Lower lobe of right lung (tissue), 2 donors: ENCODE measurements at places on chromosomes 5 and 9. TPM values are rescaled to one million over a fixed set of nuclear protein-coding genes. Genes with fewer than 3 reads are reported as not detected.

DNA sequence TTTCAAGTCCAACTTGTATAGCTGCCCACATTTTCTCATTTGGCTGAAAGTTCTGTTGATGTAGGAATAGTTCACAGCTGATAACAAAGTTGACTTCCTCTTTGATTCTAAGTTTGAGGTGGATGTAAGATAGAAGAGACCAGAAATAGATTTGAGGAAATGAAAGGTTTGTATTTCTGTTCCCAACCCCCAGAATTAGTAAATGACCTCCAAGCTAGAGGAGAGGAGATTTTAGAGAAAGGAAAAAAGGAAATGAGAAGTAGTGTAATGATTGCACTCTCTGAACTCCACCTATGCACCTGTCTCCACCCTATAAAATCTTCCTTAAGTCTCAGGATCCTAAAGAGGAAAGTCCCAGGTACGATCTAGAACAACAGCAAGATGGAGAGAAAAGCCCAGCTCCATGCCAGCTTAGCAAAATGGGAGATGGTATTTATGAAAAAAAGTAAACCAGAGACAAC, 130.4 kb upstream of the POC5 start:
- DNase-seq = no peak

DNA sequence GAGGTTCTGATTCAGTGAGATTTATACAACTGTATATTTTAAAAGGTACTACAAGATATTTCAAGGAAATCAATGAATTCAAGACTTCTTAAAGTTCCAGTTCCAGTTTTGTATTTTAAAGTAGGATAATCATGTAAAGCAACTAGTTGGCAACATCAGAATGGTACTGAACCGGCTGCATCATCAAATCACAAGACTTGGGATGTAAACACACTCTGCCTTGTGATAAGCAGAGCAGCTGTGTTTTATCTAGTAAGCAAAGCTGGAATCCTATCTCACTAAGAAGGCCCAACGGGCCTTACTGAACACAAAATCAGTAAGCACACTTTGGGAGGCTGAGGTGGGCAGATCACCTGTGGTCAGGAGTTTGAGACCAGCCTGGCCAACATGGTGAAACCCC, 327.2 kb upstream of the NREP start:
- DNase-seq = no peak

DNA sequence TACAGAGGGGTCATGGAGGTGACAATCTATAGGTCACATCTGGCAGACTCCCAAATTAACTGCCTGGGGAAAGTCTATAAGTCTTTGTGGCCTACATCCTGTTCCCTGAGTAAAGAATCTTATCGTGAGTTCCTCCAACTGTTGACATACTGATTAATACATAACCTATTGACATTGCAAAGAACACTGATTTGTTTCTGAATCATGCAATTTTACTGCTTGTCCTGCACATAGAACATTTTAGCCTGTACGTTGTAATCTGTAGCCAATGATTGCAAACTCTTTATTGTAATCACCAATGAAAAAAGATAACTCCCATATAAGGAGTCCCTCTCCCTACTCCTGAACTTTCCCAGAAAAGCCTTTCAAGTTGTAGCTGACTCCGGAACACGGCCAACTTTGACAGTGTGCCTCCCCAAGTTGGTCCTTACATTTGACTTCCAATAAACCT, 18.8 kb upstream of the OR2K2 start:
- DNase-seq = no peak

DNA sequence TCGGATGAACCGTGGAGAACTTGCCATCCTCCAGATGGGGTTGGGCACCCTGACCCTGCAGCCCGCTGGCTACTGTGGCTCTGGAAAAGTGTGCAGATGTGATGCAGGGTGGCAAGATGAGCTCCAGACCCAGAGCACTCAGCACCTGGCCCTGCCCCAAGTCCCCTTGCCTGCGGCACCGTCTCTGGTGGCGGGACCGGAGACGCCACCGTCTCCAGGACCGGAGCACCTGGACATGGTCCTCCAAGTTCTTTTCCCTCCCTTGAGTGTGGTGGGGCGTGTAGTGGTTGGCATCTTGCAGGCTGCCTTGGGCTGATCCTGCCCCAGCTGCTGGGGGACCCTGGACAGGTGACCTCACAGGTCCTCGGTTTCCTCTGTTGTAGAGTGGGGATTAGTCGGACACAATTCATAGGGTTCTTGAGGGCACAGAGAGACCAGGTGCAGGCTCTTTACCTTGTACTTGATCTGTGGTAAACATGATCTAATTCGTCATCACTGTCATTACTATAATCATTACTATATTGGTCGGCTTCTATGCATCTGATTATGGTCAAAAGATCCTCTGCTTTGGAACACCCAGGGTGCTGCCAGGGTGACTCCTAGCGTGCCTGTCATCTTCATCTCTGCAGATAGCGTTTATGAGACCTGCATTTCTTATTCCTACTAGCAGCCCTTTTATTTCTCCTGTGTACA, 83.5 kb downstream of the COL5A1 start:
- no peak for DNase-seq

DNA sequence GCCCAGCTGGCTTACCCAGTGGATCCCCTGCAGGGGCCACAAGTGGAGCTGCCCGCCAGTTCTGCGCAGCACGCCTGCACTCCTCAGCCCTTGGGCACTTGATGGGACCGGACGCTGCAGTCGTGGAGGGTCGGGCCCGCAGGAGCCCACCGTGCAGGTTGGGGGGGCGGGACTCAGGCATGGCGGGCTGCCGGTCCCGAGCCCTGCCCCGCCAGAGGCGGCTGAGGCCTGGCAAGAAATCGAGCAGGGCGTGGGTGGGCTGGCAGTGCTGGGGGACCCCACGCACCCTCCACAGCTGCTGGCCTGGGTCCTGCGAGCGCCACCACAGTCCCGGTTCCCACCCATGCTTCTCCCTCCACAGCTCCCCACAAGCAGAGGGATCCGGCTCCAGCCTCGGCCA, 19.2 kb upstream of the BTNL3 start:
- DNase-seq = no peak

GRCh38 chr5:24444414-24444813, 200.4 kb downstream of the CDH10 start:
- DNase-seq = no peak

DNA sequence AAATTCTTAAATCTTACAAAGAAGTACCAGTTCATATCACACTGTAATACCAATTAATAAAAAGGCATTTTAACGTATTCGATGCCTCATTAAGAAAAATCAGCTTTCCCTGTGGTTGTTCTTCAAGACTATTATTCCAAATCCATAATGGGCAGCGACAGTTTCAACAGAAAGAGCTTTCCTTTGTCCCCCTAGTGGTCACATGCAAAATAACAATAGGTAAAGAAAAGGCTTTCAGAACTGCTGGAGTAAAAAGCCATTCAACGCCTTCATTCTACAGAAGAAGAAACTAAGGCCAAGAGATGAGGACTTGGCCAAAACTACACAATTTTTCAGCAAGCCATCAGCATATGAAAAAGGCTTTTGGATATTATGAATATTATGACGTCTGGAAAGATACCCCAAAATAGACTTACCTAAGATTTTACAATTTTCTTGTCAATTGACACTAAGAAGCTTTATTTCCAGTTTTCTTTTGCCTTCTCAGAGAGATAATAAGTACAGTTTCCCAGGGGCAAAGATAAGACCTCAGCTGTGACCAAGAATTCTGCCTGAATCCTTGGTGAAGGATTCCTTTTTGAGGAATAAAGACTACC, 6.7 kb upstream of the CDH6 start:
- no peak for DNase-seq

GRCh38 chr9:8876303-8876702, 1076.7 kb upstream of the DMAC1 start:
- no peak for DNase-seq

- DNase-seq = no peak
Observed at GRCh38 chr9:132487351-132487791, 77.4 kb downstream of the CFAP77 start.

- DNase-seq = no peak
Observed at GRCh38 chr5:35416217-35416988, 186.1 kb upstream of the PRLR start.

GRCh38 chr5:74865804-74866595, at the start of gene FAM169A:
TSS of gene FAM169A (minus strand) at chr5:74866387. CDS start at chr5:74841676, 24,711 bp downstream.
- DNase-seq = peak; percentile 50

DNA sequence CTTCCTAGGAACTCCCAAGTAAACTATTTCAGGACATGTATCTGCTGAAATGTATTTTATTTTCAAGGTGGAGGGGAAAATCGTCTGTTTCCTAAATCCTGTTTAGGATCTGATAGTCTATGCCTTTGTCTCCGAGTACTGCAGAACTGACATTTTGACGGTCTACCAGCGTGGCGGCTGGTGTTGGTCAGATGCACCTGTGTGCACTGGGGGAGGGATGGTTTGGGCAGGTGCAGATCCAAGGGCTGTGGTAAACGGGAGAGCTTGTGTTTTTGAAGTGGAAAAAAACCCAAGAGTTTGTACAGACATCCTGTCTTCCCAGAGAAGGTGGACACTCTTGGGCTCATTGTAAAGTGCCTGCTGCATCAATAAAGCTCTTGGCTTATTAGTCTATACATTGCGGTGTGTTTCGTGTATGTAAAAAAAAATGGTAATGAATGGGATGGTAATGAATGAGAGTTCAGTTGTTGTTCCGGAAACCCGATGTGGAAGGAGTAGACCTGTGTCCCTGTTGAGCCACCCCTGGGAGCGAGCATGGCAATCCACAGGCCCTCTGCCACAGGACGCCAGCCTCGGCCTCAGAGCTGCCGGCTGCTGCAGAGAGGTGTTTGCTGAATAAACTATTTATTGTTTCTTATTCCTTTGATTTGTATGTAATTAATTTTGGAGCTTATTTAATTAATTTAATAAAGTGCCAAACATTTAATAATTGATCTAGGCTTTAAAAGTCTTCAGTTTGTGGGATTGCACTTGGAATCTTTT, 15.3 kb downstream of the ARPC5L start:
- no peak for DNase-seq

ZDHHC11B gene
- total RNA-seq = 14.9 TPM

POMT1 gene
- 25.9 TPM for total RNA-seq

PRLR gene
- 3.2 TPM for total RNA-seq

HMMR gene
- total RNA-seq = 1.9 TPM

ADAMTS19 gene
- not detected for total RNA-seq

SPINK5 gene
- 2.1 TPM for total RNA-seq

STPG3 gene
- 0.38 TPM for total RNA-seq

GDA gene
- total RNA-seq = 0.30 TPM
